GM06990 (cell line): ENCODE measurements at places on chromosomes 3 and 15.

- no peak for DNase-seq
These were observed 441.4 kb upstream of the AGTR1 start for GRCh38 chr3:148255981-148256969.

GRCh38 chr3:197562398-197563251 lies 6.9 kb upstream of the BDH1 start:
- peak; percentile 35 for DNase-seq

DNA sequence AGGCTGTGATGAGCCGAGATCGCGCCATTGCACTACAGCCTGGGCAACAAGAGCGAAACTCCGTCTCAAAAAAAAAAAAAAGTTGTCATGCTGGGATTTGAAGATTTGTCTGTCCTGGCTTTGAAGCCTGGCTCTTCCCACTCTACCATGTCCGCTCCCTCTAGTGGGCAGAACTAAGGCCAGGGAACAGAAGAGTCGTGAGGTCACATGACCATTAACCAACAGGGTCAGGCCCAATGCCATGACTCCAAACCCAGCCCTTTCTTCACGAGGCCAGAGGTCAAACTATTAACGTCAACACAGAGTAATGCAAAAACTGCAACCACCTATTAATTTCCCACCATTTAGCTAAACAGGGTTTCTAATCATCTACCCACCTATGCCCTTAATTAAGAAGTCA lies 212.1 kb downstream of the ADAMTS17 start:
- DNase-seq = no peak

GRCh38 chr3:16173283-16174025 lies 1.0 kb upstream of the GALNT15 start:
- DNase-seq = no peak

GRCh38 chr3:44248152-44248551 lies 6.5 kb downstream of the TOPAZ1 start:
- no peak for DNase-seq

GRCh38 chr3:195847055-195847950 lies 35.6 kb upstream of the MUC4 start:
- DNase-seq = no peak

GRCh38 chr3:74623261-74623836 lies 8.9 kb upstream of the CNTN3 start:
- no peak for DNase-seq

- no peak for DNase-seq
These were observed 107.4 kb upstream of the FLNB start for GRCh38 chr3:57900786-57901185.

GRCh38 chr3:63972987-63973386 lies 50.3 kb downstream of the PSMD6 start:
- DNase-seq = no peak

DNA sequence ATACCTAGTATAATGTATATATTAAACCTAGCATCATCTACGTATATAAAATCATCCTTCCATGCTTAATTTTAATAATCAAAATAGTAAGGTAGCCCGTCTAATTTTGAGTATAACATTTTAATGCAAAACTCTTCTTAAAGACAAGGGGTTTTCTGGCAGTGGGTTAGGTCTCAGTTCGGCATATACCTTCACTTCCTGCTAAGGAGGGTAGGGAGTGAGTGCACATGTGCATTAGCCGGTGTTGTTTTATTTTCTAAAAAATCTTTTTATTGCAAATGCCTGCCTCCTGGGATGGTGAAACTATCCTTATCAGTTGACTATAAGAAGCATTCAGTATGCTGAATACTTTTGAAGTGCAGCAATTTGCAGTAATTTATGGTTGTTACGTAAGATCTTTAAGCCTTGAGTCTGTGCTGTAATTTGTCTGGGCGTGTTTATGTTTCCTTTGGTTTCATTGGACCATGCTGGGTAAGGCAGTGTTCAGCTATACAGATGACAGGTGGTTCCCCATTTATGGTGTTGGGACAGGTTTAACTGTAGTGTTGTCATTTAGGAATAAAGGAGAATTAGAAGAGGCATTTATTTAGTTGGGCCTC lies 11.7 kb downstream of the ARHGEF26 start:
- DNase-seq = no peak

DNA sequence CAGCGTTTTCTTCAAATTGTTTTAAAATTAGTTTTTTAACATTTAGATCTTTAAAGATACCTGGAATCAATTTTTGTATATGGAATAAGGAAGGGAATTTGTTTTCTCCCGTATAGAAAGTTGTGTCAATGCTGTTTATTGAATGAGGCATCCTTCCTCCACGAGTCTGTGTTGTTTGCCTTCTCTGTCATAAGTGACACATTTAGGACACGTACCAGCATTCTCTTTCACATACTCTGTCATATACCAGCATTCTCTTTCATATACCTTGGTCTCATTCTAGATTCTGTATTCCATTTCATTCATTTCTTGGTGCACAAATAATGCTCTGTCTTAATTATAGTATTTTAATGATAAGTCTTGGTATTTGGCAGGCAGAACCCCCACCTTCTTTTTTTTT lies 10.3 kb downstream of the ATP11B start:
- DNase-seq = no peak

DNA sequence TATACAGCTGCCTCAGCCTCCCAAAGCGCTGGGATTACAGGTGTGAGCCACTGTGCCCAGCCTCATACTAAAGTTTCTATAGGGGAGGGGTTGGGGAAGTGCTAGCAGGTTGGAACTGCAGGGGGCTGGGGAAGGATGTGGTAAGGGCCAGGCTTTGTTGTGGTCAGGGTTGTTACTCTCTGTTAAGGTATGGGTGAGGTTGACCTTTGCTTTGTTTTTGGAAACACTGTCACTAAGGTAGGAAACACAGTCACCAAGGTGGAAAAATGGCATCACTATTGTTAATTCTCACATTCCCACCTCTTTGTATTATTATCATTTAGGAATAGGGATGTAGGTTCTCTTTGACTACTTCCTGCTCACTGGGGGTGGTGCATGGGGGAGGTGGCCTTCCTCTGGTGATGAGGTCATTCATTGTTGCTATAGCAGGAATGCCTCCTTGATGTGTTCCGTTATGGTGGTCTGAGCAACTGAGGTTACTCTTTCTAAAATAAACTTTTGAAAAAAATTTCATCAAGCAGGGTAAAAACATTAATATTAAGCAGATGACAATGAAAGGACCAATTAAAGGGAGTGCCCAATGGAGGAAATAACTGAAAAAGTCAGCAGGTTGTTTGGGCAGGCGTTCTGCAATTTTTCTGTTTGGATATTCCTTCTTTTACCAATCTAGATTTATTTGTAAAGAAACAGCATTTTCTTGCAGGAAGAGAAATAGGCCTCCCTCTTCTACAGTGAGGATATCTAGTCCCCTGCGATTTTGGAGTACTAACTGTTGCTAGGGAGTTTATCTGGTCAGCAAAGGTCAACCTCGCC lies 150.5 kb downstream of the WDR76 start:
- peak; percentile 54 for DNase-seq

- no peak for DNase-seq
These were observed 520.4 kb upstream of the ALCAM start for GRCh38 chr3:104846270-104846669.

DNA sequence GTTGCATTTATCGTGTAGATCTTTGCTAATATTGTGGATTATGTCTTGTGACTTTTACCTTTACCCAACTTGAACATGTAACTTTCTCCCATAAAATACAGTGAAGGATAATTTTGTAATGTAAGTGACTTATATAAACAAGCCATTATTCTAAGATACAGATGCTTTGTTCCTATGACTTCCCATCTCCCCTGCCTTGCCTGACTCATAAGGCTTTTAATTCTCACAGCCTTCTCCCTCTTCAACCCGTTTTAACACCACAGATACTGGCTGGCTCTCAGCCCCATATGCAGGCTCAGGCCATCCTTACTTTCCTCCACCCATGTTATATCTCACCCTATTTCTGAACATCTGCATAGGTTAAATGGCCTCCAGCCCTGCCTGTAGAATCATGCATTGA lies 4.1 kb downstream of the CCNDBP1 start:
- DNase-seq = no peak

DNA sequence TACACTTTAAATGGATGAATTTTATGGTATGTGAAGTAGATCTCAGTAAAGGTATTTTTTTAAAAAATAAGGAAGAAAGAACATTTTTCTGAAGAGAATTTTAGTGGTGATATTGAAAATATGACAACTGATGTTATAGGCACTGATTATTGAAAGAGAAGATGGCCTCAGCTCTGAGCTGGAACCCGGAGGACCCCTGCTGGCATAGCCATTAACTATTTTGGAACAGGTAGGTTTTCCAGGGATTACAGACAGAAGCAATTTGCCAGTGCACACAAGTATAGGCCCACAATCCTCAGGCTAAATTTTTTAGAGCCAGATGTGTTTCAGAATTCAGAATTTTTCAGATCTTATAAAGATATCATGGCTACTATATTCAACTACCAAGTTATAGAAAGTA lies 315.9 kb upstream of the GPR149 start:
- DNase-seq = no peak

DNA sequence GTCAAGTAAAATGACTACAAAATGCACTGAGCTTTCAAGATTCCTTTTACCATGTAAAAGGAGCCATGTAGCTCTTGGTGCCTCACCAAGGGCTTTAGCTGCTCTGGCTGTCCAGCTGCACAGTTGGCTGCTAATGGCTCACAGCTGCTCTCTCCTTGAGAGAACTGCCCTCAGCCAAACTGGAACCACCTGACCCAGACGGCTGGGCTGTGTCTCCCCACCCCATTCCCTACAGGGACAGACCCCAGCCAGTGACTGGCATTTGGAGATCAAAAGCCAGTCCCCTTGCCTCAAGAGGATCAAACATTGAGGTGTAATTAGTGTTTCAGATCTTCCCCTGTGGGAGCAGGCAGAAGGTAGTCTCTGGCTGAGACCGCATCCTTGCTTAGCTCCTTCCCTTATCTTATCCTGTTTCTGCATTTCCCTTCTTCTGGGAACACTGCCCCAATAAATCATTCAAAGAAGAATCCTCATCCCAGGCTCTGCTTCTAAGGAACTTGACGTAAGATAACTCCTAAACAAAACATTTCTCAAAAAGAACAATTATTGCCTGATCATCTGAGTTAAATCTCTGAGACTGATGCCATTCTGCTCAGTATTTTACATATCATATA lies 28.6 kb upstream of the UBE2E2 start:
- DNase-seq = no peak

DNA sequence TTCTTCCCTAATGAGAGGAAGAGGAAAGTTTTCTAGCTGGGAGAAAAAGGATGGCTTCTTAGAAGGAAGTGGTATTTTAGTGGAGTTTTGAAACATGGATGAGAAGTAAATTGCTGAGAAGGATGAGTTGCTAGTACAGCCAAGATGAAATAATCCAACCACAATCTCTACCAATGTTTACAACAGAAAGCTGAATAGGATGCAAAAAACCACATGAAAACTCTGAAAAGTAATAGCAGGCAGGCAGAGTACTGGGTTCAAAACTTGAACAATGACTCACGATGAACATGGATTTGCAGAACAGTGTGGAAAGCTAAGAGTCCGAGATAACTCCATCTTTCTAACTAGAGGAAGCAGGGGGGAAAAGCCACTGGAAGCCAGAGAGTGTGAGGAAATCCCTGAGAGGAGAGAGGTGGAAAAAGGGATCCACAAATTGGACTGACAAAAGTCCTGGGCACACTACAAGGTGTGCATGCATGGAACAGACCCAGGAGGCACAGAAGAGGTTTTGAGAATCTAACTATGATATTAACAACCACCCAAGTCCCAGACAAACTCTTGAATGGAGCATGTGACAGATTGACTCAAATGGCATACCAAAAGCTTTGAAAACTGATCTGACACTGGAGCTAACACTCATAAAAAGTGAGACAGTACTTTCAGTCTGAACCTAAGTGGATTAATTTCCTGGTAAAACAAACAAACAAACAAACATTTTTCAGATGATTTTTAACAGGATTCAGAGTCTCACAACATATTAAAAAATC lies 76.7 kb downstream of the ST6GAL1 start:
- no peak for DNase-seq

DNA sequence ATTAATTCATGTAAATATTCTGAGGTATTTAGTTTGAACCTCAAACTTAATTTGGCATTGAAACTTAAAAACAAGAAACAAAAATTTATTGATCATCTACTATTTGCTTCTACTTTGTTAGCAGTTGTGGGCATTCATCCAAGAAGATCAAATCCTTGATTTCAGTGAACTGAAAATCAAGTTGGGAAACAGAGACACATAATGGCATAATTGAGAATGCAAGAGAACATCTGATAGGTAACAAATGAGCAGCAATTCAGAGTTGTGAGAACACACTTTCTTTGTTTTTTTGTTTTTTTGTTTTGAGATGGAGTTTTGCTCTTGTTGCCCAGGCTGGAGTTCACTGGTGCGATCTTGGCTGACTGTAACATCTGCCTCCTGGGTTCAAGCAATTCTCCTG lies 33.9 kb upstream of the MED12L start:
- DNase-seq = no peak
